CD4-positive, alpha-beta memory T cell (primary cell): ENCODE measurements at places on chromosomes 6 and 20. TPM values are rescaled to one million over a fixed set of nuclear protein-coding genes. Genes with fewer than 3 reads are reported as not detected.

Gene EYS
- not detected for total RNA-seq

Gene XKR7
- total RNA-seq, result not detected

Gene LAMP5
- not detected for total RNA-seq

Gene ULBP3
- 0.42 TPM for total RNA-seq

Gene C2
- 3.2 TPM for total RNA-seq

Gene OR12D3
- total RNA-seq, result not detected
